Activated CD4-positive, alpha-beta T cell treated with anti-CD3 and anti-CD28 coated beads for 4 hours (primary cell): ENCODE measurements at places on chromosomes 7 and 10.

- no peak for DNase-seq
These were observed 15.3 kb upstream of the MAPK8 start for GRCh38 chr10:48291190-48291589.

GRCh38 chr10:89981891-89982290 lies 280.5 kb downstream of the KIF20B start:
- no peak for DNase-seq

- no peak for DNase-seq
These were observed 2.8 kb downstream of the AP1S1 start for GRCh38 chr7:101156866-101157589.

- no peak for DNase-seq
These were observed 17.2 kb downstream of the TBXAS1 start for GRCh38 chr7:139846297-139846696.

GRCh38 chr10:112934193-112934592 lies 15.9 kb upstream of the TCF7L2 start:
- DNase-seq, result no peak

- DNase-seq, result no peak
These were observed 200.5 kb upstream of the POT1 start for GRCh38 chr7:125130173-125130572.

DNA sequence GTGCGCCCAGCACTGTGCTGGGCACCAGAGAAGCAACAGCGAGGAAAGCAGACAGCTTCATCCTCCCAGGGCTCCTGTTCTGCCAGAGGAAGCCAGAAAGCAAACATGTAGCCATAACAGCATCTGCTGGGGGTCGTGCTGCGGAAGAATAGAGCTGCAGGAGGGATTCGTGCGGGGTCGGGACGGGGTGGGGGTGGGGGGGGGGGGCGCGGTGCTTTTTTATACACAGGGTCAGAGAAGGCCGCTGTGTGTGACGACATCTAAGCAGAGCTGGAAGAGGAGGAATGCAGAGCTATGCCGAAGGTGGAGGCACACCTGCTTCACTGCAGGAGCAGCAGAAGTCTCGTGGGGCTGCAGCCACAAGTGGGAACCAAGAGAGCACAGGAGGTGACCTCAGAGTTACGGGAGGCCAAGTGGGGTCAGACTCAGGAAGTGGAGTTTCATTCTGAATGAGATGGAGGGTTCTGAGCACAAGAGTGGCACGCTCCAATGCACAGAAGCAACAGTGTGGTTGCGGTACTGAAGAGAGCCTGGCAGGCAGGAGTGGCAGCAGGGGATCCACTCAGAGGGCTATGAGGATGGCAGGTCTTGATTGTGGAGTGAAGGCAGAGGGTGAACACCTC lies 11.1 kb downstream of the PKD1L1 start:
- no peak for DNase-seq

- DNase-seq, result no peak
These were observed 1421.2 kb upstream of the CELF2 start for GRCh38 chr10:9596368-9596920.

DNA sequence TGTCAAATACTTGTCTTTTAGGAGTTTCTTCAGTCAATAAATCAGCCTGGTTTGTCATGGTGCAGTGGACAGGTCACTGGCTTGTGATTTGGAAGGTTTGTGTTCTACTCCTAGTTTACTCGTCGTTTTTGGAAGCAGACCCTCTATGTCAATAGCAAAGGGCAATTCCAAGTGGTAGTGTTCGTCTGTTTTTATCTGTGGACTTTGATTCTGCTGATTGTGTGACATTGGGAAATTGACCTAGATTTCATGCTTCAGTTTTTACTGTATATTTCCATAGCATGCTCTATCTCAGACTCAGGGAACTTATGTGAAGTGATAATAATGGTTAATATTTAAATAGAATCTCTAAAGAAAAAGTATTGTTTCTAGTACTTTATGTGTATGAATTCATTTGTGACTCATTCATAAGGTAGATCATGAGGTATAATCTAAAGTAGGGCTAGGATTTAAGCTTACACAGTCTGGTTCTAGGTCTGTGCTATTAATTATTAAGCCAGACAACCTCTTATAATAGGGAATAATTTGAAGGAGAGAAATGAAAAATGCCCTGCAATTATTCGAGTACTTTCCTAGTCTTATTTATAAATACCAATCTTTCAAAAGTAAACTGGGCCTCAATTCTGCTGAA lies 198.1 kb downstream of the REEP3 start:
- DNase-seq, result no peak

DNA sequence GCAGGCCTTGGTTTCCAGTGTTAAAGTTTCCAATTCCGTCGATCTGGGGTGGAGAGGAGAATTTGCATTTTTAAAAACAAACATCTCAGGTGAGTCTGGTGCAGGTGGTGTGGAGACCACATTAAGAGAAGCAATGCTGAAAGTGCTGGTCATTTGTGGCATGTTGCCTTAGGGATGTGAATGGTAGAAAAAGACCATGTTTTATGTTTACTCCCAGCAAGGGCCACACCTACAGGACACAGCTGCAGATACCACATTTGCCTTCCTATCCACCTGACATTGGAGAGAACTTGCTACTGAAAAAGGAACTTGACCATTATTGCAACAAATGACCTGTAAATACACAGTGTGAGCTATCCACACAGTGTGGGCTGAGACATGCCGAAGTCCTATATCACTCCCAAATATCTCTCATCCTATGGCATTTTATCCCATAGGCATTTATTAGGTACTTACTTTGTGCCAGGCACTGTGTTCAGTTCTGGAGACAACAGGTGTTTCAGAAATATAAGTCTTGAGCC lies 183.1 kb downstream of the NRP1 start:
- DNase-seq, result no peak

GRCh38 chr7:139777133-139777891 lies 486 bp downstream of the HIPK2 start:
- DNase-seq, result peak; percentile 42

GRCh38 chr7:137142376-137142775 lies 201.2 kb downstream of the PTN start:
- no peak for DNase-seq

- DNase-seq, result no peak
These were observed 182.0 kb downstream of the REEP3 start for GRCh38 chr10:63703113-63703670.

DNA sequence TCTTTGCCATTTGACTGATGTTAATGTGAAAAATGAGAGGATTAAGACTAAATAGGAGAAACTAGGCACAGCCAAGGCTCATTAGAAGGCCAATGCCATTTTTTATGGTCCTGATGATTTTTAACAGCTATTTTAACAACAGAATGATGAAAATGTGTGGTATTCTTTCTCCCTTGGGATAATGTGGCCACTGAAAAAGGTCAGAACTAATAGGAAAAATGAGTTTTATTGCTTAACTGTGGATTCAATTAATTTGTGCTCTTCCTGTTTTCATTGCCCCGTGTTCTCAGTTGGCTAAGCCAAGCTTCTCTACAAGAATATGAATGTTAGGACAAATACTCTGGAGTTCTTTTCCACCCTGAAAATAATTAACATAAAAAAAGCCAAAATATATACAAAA lies 56.6 kb downstream of the BMPER start:
- DNase-seq, result no peak

DNA sequence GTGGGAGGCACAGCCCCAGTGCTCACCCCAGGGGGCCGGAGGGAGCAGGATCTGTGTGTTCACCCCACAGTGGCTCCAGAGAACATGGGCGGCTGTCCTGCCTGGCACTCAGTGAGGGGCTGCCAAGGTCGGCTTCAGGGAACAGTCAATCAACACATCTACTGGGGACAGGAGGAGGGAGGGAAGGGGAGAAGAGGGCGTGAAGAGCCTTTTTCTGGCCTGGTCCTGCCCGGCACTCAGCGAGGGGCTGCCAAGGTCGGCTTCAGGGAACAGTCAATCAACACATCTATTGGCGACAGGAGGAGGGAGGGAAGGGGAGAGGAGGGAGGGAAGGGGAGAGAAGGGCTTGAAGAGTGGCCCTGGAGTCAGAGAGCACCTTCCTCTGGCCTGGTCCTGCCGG lies 184.9 kb downstream of the ADARB2 start:
- no peak for DNase-seq

- DNase-seq, result no peak
These were observed 15.2 kb upstream of the LBX1 start for GRCh38 chr10:101244321-101245050.

GRCh38 chr10:50063100-50063499 lies 4.7 kb upstream of the WASHC2A start:
- peak; percentile 4 for DNase-seq

DNA sequence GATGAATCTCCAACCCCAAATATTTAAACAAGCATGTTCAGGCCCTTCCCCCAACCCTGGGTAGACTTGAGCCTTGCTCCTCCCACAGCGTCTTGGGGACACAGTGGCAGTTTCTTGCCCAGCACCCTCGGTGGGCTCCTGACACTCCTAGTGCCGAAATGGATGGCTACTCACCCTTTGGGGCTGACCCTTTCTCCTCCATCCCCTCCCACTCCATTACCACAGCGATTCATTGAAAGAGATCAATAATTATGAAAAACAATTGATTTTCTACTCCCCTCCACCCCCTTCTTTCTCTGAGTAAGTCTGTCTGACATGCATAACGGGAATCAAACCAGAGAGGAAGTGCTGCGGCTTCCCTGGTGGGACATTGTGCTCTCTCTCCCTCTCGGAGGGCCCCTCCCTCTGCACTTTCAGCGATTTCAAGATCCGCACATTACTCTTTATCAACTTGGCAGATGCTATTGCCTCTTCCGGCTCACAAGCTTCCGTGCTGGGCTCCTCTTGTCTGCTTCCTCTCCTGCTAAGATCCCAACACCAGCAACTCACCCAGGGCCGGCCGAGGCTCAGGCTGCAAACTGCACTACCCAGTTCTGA lies 79.0 kb upstream of the PLXNA4 start:
- DNase-seq, result peak; percentile 20

GRCh38 chr7:29505931-29506330 lies 57.7 kb upstream of the PRR15 start:
- no peak for DNase-seq

- no peak for DNase-seq
These were observed 43.3 kb downstream of the NRP1 start for GRCh38 chr10:33291053-33291592.

GRCh38 chr7:142528608-142529408 lies 220.5 kb upstream of the PRSS1 start:
- no peak for DNase-seq

GRCh38 chr7:47074702-47075153 lies 507.2 kb downstream of the TNS3 start:
- no peak for DNase-seq

GRCh38 chr7:76089865-76090475 lies 42.1 kb downstream of the MDH2 start:
- DNase-seq, result no peak

DNA sequence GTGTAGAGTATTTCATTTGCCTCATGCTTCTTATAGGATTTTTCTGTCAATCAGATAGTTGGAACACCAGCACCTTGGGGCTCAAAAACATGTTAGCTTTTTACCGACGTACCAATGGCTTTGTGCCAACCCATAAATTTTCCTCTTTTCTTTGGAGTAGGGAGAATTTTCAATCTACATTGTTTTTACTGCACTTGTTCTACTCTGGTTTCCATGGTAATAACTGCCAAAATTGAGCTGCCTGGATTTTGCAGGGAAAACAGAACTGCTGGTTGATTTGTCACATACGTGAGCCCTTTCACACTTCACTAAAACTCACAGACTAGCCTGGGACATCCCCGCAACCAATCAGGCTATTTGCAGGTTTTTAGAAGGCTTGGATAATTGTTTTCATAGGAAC lies 189.7 kb downstream of the ARHGAP21 start:
- no peak for DNase-seq

DNA sequence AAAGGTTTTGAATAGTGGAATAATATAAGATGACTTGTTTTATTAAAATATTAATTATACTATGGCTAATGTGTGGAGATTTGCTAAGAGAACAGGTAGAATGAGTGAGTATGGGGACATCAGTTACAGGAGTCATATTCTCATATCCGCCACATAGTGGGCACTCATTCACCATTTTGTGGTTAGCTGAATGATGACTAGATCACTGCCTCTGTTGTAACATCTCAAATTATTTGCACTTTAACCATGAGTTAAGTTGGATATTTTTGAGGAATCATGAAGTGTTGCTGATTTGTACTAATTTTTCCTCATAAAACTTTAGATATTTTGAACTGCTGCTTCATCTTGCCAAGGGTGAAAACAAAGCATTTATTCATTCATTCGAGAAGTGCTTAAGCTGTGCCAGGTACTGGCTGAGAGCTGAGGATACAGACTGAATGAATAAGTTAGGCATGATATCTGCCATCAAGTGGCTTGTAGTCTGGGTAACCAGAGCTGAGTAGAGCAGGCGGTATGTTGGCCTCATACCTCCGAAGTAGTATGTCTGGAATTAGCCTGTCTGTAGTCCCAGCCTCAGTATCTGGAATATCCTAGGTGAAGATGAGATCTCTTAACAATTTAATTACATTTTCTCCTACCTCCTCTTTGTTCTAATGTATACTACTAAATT lies 100.5 kb downstream of the ZEB1 start:
- no peak for DNase-seq

- no peak for DNase-seq
These were observed 164.3 kb upstream of the SVIL start for GRCh38 chr10:29798921-29799690.

GRCh38 chr10:7260412-7260900 lies 150.4 kb downstream of the SFMBT2 start:
- DNase-seq, result peak; percentile 13

GRCh38 chr7:14395860-14396259 lies 406.4 kb upstream of the ETV1 start:
- DNase-seq, result no peak

DNA sequence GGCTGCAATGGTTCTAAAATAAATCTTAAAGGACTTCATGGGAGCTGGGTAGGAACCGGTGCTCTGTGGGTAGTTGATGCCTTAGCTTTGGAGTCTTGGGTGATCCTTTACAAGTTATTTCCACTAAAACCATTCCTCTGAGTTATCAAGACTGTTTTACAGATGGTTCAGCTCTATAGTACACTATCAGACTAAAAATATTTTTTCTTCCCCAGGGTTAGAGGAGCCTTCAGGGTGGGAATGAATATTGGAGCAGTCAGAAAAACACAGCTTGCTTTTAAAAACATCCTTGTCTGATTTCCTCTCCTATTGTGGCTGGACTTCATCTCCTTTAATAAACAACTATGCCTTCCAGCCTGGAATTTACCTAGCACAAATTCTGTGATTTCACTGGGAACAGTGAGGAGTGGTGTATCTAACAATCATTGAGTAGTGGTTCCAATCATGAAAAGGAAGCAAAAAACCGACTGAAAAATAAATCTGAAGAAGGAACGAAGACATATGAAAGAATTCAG lies 102.6 kb upstream of the AFAP1L2 start:
- DNase-seq, result no peak

DNA sequence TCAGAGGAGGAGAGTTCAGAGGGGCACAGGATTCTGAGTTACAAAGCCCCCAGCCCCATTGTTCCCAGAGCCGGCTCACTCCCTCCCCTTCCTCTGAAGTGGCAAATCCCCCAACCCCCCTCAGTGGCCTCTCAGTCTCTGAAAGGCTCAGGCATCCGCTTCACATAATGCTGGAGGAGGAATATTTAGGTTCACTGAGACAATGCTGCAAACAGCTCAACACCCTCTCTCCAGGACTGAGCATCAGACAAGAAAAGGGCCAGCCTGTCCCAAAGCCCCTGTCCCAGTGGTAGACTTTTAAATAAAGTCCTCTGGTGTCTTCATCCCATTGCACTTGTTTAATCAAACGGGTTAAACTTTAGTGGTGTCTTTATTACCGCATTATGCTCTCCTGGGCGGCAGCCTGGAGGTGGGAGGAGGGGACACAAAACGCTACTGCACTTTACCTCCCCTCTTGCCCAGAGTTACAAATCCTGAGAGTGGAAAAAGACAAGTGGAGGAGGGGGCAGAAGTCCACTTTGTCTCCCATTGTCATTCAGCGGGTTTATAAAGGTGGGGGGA lies 257.9 kb downstream of the FGFR2 start:
- DNase-seq, result no peak
